Foreskin keratinocyte (primary cell): ENCODE measurements at places on chromosomes 1 and 21.
A peak's percentile ranks its signal among the peaks of the same experiment; 100 is the strongest.

DNA sequence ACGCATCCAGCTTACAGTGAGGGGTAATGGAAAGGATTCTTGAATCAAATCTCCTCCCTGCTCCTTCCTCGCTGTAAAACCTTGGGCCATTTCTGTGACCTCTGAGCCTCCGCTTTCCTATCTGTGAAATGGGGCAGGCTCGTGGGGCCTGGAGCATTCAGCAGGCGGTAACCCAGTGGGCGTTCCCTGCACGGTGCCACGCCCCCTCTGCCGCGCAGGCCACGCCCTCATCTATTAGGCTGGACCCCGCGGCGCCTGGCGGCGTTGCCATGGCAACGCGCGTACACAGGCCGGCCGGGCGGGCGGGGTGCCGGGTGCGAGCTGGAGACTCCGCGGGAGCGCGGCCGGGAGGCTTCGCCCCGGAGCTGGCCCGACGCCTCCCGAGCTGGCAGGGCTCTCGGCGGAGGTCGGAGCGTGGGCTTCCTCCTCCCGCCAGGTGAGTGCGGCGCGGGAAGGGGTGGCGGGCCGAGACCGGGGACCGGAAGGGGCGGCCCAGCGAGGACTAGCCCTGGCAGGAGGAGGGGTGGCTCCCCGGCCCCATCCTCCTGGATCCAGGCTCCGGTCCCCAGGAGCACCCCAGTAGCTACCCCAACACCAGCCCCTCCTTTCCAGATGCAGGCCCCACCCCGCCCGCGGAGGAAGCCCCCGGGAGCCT, at the start of gene FHAD1:
Gene FHAD1 (plus strand): TSS at position 264 of the 655 bp plus-strand sequence. CDS start 4,562 bp downstream, outside the sequence.
- DNase-seq = peak; percentile 28

DNA sequence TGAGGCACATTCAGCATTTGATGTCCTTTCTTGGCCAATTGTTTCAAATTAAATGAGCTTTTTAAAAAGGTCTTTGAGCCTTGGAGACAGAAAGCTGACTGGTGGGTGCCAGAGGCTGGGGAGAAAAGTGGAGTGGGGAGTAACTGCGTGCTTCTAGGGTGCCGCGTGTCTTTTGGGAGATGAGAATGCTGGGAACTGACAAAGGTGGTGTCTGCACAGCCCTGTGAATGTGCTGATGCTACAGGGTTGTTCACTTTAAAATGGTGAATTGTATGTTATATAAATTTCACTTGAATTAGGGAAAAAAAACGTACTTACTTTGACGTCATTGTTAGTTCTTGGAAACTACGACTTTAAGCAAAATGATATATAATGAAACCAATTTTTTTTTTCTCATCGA, 8.1 kb upstream of the TFF1 start:
- no peak for DNase-seq

DNA sequence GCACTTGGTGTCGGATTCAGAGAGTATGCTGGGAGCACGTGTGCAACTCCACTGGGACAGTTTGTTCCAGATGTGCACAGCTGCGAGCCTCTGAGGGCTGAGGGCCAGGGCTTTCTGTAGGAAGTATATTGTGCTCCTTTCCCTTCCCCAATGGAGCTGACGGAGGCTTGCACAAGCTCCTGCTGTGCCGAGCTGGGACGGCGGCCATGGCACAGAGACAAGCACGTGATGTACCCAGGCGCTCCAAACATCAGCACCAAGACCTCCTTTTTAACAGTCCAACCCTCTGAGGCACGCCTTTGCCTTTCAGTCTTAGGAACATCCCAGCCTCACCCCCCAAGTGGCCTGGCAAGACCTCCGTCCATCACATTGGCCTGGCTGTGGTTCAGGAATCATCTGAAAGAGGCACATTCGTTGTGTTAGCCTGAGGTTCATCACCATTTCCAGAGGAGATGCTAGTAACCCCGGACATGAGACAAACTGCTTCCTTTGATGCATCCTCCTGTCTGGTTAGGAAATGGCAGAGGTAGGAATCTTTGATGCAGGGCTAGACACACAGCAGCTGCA, 339.2 kb upstream of the KAZN start:
- no peak for DNase-seq

DNA sequence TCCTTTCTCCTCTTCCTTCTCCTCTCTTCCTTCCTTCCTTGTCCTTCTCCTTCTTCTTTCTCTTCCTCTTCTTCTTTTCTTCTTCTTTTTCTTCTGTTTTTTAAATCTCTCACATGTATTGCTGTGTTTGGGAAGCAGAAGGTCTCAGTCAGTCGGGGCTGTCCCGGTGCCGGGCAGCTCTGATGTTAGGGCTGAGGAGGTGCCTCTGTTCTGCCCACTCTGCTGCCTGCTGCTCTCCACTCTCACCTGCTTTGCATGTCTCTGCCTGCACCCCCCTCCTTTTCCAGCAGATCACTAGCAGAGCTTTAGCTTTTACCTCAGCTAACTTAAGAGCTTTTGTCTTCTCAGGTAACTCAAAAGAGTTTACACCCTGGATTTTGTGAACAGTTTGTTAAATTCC, 276.6 kb downstream of the CHRM3 start:
- no peak for DNase-seq

GRCh38 chr1:30273021-30273325, 450.4 kb downstream of the MATN1 start:
- DNase-seq = no peak

GRCh38 chr1:223331929-223332328, 32.0 kb downstream of the SUSD4 start:
- DNase-seq = peak; percentile 72

- DNase-seq = peak; percentile 63
Measured at GRCh38 chr1:25991937-25992688, 5.8 kb downstream of the PAFAH2 start.

- DNase-seq = no peak
Measured at GRCh38 chr1:30451532-30452125, 271.8 kb downstream of the MATN1 start.
